Tibial nerve (tissue), 4 donors: ENCODE measurements at places on chromosomes 12 and 14. TPM values are rescaled to one million over a fixed set of nuclear protein-coding genes. Genes with fewer than 3 reads are reported as not detected.
A peak's percentile ranks its signal among the peaks of the same experiment; 100 is the strongest.

- no peaks in the 10 kb centered on the region for H3K27me3 ChIP-seq
- DNase-seq, result peak; percentile 54
- peak overlapping the region; percentile 93 for H3K27ac ChIP-seq
- no peak overlapping the region for H3K4me3 ChIP-seq
These were observed 17.2 kb downstream of the PLEKHG3 start for GRCh38 chr14:64721391-64721791.

GRCh38 chr12:51755251-51755650 lies 93.3 kb downstream of the FIGNL2 start:
- no peak overlapping the region for H3K4me3 ChIP-seq
- no peaks in the 10 kb centered on the region for H3K27me3 ChIP-seq
- peaks cover 14% of the 10 kb centered on the region for H3K4me1 ChIP-seq
- no peaks in the 10 kb centered on the region for H3K36me3 ChIP-seq

GRCh38 chr14:21496453-21496852 lies 14.7 kb downstream of the METTL3 start:
- H3K36me3 ChIP-seq, result peaks cover 100% of the 10 kb centered on the region
- H3K27me3 ChIP-seq, result no peaks in the 10 kb centered on the region
- no peak overlapping the region for H3K27ac ChIP-seq
- no peaks in the 10 kb centered on the region for H3K4me1 ChIP-seq
- DNase-seq, result no peak

DNA sequence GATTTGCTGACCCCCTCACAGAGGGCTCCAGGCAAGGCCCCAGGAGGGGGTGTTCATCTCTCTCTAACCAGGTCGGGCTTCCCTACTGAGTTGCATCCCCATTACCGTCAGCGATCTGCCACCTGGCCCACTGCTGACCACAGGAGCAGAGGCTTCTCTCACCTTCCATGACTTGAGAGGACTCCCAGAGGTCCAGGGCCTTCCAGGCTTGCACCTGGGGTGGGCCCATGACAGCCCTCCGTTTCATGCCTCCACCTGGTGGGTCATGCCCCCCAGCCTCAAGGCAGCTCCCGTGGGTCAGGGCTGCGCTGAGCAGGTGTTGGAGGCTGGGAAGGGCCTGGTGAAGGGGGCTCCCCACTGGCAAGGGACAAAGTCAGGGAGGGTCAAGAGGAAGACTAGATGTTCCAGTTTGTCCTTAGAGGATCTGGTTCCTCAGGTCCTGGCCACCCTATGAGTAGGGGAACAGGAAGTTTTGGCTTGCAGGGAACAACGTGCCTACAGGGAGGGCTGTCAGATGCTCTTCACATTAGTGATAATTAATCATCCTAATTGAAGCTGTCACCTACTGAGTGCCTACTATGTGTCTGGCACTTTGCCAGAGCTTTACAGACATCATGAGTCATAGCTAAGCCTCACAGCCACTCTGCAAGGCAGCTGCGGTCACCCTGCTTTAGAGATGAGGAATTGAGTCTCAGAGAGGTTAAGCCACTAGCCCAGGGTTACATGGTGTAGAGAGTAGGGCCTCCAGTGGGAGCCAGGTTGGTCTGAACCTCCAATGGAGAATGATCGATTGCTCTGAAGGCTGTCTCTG lies 13.8 kb downstream of the NFKBIA start:
- H3K27ac ChIP-seq, result no peak overlapping the region
- no peak for DNase-seq
- H3K36me3 ChIP-seq, result no peaks in the 10 kb centered on the region

DNA sequence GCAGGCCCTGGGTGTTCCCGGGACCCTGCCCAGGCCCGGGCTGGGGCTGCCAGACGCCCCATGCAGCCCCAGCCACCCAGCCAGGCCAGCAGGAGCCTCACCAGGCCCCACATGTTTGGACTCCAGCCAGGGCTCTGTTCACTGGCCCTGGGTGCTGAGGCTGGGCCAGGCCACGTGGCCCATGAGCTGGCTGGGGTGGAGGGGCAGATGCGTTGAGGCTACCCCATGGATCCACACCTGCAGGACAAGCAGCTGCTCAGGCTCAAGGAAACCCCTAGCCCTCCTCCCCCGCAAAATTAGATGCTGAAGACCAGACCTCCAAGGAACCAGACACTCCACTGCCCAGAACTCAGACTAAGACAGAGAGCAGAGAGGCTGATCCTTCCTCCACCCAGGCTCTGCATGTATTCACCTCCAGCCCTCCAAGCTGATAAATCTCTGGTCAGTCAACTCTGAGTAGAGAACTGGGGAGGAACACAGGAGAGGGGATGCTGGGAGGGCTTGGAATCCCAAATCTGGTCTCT lies 1.6 kb downstream of the CDH24 start:
- no peaks in the 10 kb centered on the region for H3K4me1 ChIP-seq
- DNase-seq, result no peak
- H3K36me3 ChIP-seq, result no peaks in the 10 kb centered on the region

DNA sequence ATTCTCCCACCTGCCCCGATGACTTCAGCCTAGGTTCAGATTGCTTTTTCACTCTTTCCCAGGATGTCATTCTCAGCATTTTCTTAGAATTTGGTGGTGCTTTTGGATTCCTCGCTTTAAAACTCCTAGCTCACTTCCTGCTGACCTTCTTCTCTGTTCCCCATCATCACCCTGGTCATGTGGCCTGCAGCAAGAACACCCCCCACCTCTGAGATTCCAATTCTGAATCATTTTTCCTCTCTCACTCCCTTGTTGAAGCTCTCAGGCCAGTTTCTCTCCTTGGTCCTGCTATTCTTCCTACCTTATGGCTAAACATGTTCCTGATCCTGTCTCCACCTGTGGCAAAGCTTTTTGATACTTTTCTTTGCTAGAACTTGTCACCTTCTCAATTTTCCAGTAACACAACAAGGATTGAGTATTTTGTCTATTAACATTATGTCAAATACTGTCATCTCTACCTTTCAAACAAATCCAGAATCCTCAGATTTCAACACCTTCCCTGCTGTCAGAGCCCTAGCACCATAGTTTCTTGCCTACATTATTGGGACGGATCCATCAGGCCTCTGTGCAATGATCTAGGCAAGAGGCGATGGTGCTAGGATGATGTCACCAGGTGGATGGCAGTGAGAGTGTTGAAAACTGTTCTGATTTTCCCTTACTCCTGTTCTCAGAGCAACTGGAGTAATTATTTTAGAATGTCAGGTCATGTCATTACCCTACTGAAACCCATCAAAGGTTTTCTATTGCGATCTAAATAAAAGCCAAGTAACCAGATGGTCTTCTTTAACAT lies 233.7 kb downstream of the MON2 start:
- H3K4me1 ChIP-seq, result peaks cover 7% of the 10 kb centered on the region
- DNase-seq, result no peak
- no peaks in the 10 kb centered on the region for H3K36me3 ChIP-seq
- no peak overlapping the region for H3K27ac ChIP-seq
- no peaks in the 10 kb centered on the region for H3K27me3 ChIP-seq
- no peak overlapping the region for H3K4me3 ChIP-seq

- no peaks in the 10 kb centered on the region for H3K4me1 ChIP-seq
- no peak for DNase-seq
- H3K4me3 ChIP-seq, result no peak overlapping the region
- no peaks in the 10 kb centered on the region for H3K27me3 ChIP-seq
- no peaks in the 10 kb centered on the region for H3K36me3 ChIP-seq
These were observed 155.5 kb upstream of the TMPO start for GRCh38 chr12:98359856-98360255.

GRCh38 chr12:2397356-2398045 lies 344.7 kb downstream of the CACNA1C start:
- no peak overlapping the region for H3K4me3 ChIP-seq
- H3K27me3 ChIP-seq, result no peaks in the 10 kb centered on the region
- no peaks in the 10 kb centered on the region for H3K36me3 ChIP-seq

Gene PPP1R36
- 7.6 TPM for total RNA-seq

Gene FRMD6
- total RNA-seq, result 31.6 TPM

DNA sequence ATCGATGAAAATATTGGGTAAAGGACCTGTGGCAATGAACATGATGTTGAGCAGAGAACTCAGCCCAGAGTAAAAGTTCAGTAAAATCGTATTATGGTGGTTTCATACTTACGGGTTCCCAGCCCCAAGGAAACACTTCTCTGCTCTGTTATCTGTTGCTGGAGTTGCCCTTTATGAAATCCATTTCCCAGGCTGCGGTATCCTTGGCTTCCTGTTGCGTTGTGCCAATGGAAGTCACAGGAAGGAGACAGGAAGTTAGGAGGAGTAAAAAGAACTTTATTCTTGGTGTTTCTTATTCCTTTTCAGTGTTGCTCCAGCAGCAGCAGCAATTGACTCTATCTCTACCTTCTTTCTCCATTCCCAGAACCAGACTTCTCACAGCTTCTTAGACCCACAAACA lies 965.2 kb downstream of the VRK1 start:
- no peaks in the 10 kb centered on the region for H3K36me3 ChIP-seq
- no peak overlapping the region for H3K27ac ChIP-seq
- no peak for DNase-seq
- H3K4me1 ChIP-seq, result no peaks in the 10 kb centered on the region
- H3K27me3 ChIP-seq, result no peaks in the 10 kb centered on the region
- H3K4me3 ChIP-seq, result no peak overlapping the region

Gene OR6C75
- not detected for total RNA-seq

DNA sequence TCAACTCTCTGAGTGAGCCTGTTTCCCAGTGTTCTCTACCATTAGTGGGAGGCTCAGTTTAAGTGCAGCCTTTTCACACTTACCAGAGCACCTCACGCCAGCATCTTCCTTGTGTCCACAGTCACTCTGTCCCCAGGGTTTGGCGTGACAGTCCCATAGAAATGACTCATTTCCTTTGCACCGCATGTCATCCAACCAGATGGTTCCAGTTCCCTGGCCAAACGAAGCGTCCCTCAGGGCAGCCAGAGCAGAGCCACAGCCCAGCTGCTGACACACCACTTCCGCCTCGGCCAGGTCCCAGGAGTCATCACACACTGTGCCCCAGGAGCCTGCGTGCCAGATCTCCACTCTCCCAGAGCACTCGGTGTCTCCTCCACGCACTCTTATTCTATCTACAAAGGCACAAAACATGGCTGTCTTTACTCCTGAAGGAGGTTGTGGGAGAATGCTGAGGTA lies 65.4 kb downstream of the ACSM4 start:
- no peak overlapping the region for H3K4me3 ChIP-seq
- H3K4me1 ChIP-seq, result no peaks in the 10 kb centered on the region
- DNase-seq, result no peak

Gene R3HDM2
- total RNA-seq, result 51.9 TPM

DNA sequence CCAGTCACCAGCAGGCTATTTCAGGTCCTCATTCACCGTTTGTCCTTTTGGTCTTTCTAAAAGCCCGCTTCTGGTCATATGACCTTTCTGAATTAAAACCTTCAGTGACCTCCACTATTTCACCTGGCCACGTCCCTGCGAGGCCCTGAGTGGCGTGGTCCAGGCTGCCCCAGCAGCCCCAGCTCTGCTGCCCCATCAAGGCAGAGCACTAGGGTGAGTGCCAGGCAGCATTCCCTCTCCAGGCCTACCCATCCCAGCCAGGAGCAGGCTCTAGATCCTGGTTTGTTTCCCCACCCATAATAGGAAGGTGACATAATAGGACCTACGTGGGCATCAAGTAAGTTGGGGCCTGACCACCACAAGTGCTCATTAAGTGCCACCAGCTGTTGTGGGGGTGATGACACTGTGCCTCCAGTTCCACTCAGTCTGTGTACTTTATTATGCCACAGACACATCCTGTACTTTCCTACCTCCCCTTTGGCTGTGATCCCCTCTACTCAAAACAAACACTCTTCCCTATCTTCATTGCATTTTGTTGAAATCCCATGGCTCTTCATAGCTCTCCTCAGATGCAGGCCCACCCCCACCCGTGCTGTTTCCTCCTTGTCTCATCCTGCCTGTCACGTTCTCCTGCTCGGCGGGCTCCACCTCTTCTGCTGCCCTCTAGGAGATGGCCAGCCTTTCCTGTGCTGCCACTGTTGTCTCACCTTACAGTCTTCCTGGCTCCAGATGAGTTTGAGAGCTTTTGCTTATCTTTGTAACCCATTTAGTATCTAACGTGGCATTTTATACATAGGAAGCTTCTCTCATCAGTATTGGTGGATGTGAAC lies 21.4 kb downstream of the CKB start:
- DNase-seq, result no peak
- H3K4me3 ChIP-seq, result no peak overlapping the region
- no peaks in the 10 kb centered on the region for H3K27me3 ChIP-seq

Gene CMA1
- not detected for total RNA-seq

Gene SIX6
- not detected for total RNA-seq

Gene TAS2R31
- total RNA-seq, result 17.3 TPM

DNA sequence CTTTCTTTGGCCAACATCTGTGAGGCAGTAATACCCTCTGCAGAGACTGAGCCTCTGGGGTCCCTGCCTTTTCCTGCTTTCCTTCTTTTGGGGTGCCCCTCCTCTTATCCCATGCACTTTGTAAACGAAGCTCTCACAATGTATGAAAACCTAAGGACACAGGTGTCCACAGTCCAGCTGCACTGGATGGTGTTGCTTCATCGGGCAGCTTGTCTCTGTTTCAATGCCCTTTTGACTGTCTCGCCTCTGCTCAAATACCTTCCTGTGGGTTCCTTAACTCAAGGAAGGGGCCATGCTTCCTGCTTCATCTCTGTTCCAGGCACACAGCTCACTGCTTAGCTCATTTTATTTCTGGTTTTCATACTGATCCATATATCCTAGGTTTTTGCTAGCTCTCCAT lies 6.4 kb downstream of the C1RL start:
- DNase-seq, result no peak
- H3K27ac ChIP-seq, result no peak overlapping the region
- peaks cover 6% of the 10 kb centered on the region for H3K4me1 ChIP-seq
- H3K27me3 ChIP-seq, result no peaks in the 10 kb centered on the region
- no peaks in the 10 kb centered on the region for H3K36me3 ChIP-seq

Gene LMNTD1
- not detected for total RNA-seq

Gene SLC4A8
- 1.1 TPM for total RNA-seq

Gene CYP27B1
- total RNA-seq, result not detected

Gene ATL1
- 20.6 TPM for total RNA-seq

GRCh38 chr12:8037046-8037663 lies 4.6 kb downstream of the FOXJ2 start:
- no peak overlapping the region for H3K4me3 ChIP-seq
- DNase-seq, result no peak
- peaks cover 43% of the 10 kb centered on the region for H3K4me1 ChIP-seq
- peak overlapping the region; percentile 40 for H3K27ac ChIP-seq
- H3K27me3 ChIP-seq, result no peaks in the 10 kb centered on the region

DNA sequence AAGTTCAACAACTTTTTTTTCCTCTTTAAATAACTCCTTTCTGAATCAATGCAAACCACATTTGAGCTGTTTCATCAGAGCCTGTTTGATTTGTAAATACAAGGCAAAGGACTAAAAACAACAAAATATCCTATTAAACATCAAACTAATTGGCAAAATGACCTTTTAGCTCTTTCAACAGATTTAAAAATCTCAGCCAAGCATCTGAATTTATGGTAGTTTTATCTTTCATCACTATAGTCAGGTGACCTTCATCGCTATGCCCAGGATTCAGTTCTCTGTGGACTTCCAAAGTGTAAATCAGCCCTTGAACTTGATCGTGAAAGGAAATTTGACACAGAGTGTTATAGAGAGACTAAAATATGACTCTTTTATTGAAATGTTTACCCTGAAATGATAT lies 1554.5 kb upstream of the FLRT2 start:
- H3K4me1 ChIP-seq, result no peaks in the 10 kb centered on the region
- DNase-seq, result no peak
- H3K27me3 ChIP-seq, result no peaks in the 10 kb centered on the region
- peak overlapping the region; percentile 9 for H3K27ac ChIP-seq
- no peaks in the 10 kb centered on the region for H3K36me3 ChIP-seq

Gene PLEKHD1
- not detected for total RNA-seq
